ENCODE measurements at places on chromosomes 4 and X.

- DNase-seq = no peak
Measured at GRCh38 chrX:17336377-17336776, 38.6 kb upstream of the NHS start.

DNA sequence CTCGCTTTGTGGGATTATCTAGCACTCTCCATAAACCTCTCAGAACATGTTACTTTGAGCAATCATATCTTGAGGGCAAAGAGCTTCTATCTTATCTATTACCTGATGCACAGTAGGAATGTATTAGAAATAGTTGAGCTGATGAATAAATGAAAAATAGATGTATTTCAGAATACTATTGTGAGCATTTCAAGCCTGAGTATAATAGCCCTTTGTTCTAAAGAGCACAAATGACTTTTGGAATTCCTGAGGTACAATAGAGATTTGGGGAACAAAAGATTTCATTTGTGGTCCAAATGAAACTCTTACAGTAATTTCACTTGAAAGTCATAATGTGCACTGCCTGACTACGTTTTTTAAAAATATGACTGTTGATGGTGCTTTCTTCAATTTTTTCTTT is 159.5 kb downstream of the UGT8 start:
- DNase-seq = no peak

DNA sequence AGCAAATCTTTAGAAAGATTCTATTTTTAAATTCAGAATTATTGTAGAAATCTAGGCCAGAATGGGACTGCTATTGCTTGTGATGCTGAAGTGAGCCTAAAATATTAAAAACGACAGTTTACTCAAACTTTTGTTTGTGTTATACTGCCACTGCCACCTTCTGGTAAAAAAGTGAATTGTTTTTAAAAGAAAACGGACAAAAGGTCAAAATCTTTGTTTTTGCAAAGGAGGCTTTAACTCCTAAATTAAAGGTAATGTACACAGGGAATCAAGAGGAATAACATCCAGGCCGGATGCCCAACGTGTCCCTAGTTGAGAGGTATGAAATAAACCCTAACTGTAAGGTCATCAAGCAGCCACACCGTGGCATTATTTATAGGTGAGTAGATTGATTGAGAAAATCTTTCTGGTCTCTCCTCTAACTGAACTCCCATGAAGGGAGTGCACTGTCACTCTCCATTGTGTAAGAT is 338.3 kb upstream of the GALNT7 start:
- no peak for DNase-seq

DNA sequence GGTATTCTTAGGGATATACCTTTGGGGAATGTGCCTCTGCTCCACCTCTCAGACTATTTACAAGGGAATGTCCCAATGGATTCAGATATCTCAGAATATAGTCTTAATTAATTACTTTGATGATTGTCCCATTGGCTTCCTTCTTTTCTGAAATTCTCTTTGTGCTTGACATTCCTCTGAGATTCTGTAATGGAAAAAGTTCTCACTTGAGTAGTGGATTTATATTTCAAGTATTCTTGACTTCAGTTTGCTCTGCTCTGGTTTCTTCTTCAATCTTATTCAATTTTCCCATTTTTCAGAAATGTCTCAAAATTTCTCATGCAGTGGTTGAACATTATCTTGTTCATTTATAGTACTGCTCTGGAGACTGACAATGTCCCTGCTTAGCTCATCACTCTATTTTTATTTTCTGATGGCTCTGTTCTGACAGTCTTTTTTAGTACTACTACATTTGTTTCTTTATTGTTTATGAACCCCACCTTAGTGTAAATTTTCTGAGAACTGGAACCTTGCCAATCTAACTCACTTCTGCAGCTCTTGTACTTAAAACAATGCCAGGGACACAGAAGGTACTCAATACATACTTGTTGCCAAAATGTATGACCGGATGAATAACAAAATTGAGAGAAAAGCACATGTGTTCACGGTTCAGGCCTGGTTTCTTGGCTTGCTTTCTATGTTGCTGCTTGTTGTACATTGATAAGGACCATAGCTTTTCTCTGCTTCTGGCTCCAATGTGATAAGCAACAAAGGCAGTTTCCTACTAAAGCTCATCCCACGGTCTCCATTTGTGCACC is 471.7 kb downstream of the GASK1B start:
- DNase-seq = no peak

GRCh38 chr4:113618205-113618604 is 143.3 kb downstream of the CAMK2D start:
- DNase-seq = no peak
